SK-MEL-5 (cell line): ENCODE measurements at places on chromosomes 12 and 14.

- peak; percentile 92 for DNase-seq
Measured at GRCh38 chr12:110109037-110109836, 14.9 kb upstream of the IFT81 start.

GRCh38 chr14:85333841-85334240 is 196.1 kb upstream of the FLRT2 start:
- DNase-seq = no peak

- DNase-seq = no peak
Measured at GRCh38 chr14:75139185-75139584, 12.3 kb upstream of the NEK9 start.

DNA sequence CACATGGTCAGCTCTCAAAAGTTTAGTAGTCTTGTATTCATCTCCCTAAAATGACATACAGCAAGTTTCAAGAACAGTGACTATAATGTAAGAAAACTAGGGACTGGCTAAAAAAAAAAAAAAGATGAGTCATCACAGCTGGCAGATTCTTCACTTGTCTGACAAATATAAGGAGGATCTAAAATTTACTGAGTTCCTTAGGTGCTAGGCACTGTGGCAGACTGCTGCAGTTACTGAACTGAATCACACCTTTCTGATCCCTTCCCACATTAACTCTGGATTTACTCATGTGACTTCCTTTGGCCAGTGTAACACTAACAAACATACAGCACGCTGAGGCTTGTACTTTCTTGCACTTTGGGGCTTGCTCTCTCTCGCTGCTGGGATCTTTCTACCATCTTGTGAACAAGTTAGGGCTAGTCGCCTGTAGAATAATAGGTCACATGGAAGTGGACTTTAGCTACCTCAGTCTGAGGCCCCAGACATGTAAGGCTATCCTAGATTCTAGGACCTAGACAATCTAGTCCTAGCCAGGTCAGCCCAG is 32.1 kb downstream of the BAZ1A start:
- peak; percentile 41 for DNase-seq

GRCh38 chr12:112833267-112833666 is 41.7 kb downstream of the RPH3A start:
- no peak for DNase-seq

DNA sequence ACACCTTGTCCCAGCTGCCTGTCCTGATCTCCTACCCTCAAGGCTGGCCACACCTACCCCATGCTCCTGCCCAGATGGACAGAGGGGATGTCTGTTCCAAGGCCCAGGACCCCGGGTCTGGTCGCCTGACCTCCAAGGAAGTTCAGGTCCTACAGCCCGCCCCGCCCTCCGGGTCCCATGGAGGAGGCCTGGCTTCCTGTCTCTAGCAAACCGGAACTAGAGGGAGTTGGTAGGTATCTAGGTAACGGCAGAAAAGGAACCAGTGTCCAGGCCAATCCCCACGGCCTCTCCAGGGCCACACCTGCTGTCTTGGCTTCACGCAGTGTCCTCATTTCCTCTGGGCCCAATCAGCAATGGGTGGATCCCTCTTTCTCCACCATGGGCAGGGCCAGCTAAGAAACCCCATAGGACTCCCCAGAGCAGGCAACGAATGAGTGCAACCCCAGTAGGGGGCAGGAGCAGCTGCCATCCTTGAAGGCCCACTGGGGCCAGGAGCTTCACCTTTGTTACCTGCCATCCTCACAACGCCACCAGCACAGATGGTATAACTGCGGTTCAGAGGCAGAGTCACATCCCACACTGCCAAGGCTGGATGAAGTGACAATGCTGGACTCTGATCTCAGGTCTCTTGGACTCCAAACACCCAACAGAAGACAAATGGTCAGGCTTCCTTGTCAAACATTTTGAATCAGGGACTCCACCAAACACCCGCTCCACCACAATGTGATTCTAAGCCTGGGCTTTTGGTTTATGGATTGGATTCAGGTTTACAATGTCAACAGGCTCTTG is 25.1 kb upstream of the RPLP0 start:
- no peak for DNase-seq

- no peak for DNase-seq
Measured at GRCh38 chr12:117035287-117035686, 63.9 kb downstream of the TESC start.

GRCh38 chr14:92049781-92050180 is 9.9 kb upstream of the TRIP11 start:
- no peak for DNase-seq

DNA sequence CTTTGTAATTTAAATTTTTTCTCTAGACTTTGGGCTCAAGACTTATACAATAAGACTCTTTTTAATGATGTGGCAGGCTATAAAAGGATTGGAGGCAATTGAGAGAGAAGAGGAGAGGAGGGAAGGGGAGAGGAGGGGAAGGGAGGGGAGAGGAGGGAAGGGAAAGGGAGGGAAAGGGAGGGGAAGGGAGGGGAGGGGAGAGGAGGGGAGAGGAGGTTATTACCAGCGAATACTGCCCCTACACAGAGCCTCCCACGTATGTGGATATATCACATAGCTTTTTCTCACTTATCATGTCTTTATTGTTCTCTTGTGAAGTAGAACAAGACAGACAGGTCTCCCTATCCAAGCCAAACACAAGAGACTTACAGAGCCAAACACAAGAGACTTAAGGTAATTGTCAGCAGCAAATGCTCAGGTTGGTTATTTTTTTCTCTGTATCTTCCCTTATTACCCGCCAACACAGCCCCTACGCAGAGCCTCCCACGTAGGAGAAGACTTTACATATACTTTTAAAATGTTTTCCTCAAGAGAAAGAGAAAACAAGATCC is 63.1 kb downstream of the DRAM1 start:
- no peak for DNase-seq

DNA sequence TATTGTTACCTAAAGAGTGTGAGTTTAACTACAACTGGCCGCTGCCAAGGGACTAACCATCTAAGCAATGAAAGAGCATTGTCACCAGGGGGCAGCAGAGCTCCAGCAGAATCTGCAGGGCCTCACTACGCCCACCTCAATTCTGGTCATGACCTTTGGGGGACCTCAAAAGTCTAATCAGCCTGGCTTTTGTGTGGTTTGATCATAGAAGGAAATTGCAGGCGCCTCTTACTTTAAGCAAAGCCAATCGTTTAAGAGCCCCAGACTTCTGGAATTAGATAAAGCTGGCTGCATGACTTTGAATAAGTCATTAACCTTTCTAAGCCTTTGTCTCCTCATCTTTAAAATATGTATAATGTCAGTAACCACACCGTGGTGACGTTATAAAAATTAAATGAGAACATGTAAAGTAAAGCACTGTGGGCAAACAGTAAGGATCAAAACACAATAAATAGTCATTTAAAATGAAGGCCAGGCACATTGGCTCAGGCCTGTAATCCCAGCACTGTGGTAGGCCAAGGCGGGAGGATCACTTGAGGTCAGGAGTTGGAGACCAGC is 58.6 kb downstream of the TBX3 start:
- DNase-seq = peak; percentile 74
